ENCODE measurements at places on chromosomes 7 and 10.

DNA sequence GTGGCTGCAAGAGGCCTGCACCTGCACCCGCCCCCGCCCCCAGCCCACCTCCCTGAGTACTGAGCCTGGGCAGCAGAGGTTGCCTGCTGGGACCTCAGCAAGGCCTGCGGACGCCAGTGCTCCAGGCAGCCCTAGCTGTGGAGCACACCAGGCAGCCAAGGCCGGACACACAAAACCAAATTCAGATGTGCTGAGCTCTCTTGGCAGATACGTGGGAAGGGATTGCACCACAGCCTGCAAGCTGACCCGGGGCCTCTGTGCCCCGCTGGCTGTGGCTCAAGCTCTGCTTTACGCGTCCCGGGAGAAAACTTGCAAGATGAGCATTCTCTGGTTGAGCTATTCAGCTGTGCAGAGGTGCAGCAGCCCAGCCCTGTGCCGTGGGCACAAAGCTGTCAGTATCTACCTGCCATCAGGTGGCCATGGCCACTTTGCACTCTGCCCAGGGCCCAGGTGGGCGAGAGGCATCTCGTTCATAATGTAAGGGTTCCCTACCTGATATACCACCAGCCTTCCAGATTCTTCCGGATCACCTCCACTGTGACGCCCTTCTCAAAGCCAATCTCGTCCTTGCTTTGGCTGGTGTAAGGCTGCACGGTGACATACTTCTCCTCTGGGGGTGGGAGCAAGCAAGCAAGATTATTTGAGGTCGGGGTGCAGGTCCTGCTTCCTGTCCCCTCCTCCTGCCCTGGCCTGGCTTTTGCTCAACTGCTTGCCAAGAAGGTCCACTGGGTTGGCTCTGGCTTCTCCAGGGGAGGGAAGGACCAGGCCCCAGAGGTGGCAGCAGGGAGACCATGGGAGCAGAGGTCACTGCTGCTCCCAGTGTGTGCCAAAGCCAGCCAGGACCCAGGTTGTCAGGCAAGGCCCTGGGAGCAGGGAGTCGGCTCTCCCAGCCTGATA, 123.4 kb downstream of the NEURL1 start:
- no peak for DNase-seq

DNA sequence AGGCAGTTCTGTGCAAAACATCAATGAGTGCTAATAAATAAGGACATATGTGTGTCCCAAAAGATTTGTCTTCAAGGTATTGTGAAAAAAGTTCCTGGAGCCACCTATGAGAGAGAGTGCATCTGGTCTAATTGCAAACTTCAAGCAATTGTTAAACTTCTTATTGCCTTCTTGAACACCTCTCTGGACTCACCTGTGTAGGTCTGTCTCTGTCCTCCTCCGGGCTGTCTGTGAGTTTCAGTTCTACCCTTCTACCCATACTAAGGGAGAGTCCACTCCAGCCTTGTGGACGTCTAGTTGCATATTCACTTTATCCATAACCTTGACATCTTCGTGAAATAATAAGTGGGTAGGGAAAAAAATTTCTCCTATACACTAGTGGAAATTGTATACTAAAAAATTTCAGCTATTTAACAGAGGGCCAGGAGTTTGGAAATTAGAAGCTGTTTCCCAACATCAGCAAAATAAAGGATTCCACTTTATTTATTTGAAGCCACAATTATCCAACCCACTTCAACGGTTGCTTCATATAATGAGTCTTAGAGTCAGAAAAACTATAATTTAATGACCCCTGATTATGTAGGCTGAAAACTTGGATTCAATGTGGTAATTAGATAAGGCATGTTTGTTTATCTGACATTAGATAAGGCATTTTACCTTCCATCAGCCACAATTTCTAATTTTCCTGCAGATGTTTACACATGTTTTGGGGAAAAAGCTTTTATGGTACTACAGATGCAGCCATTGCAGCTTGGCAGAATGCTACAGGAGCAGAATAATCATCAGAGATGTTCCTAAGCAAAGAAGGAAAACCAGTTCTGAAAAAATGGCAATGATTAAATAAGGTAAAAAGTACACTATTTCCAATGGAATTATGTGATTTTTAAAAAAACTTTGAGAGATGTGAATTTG, 150.8 kb upstream of the FAM3C start:
- DNase-seq = no peak

DNA sequence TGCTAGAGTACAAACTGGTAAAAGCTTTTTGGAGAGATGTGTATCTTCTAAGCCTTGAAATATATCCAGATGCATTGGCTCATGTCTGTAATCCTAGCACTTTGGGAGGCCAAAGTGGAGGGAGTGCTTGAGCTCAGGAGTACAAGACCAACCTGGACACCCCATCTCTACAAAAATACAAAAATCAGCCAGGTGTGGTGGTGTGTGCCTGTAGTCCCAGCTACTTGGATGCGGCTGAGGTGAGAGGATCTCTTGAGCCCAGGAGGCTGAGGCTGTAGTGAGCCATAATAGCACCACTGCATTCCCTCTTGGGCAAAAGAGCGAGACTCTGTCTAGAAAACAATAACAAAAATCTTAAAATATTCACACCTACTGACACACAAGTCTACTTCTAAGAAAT, 25.6 kb downstream of the TMEM209 start:
- DNase-seq = no peak

- no peak for DNase-seq
Observed at GRCh38 chr10:90887555-90887954, 15.8 kb downstream of the RPP30 start.

GRCh38 chr7:31084226-31084625, 32.1 kb downstream of the ADCYAP1R1 start:
- no peak for DNase-seq

DNA sequence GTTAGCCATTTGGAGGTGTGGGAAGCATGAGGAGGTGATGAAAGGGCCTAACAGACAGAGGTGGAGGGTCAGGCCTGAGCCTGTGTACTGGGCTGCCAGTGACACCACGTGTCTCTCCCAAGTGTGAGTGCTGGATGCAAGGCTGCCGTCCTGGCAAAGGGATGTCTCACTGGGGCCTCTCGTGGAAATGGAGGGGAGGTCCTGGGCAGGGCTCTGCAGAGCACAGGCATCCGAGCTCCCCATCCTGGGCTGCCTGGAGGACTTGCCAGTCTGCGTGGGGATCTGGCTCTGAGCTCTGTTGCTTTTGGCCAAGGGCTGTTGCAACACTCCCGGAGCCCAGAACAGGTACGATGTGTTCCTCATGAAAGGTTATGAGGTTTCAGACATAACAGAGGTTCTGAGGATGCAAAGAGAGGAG, 77.3 kb downstream of the GRK5 start:
- DNase-seq = no peak

Measured in stimulated activated CD4-positive, alpha-beta T cell treated with anti-CD3 and anti-CD28 coated beads, Interleukin-2, amount 100 ng/mL, for 48 hours (primary cell).